ENCODE measurements at places on chromosomes 4 and X.

DNA sequence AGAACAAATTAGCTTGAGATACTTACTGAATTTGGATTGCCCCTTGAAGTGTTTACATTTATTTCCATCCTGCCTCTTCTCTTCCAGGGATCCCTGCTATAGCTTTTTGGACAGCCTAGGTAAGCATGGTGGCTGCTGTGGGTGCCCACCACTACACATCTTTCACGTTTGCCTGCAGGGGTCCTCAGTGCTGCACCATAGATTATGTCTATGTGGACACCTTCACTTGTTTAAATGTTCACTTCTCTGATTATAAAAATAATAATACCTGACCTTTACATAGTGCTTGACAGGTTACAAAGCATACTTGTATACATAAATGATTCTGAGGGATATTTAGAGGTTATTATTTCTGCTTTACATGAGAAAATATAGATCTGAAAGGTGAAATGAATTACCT lies 67.9 kb upstream of the SLC4A4 start:
- no peak for DNase-seq

- no peak for DNase-seq
These were observed 18.0 kb downstream of the FAM184B start for GRCh38 chr4:17763416-17763815.

DNA sequence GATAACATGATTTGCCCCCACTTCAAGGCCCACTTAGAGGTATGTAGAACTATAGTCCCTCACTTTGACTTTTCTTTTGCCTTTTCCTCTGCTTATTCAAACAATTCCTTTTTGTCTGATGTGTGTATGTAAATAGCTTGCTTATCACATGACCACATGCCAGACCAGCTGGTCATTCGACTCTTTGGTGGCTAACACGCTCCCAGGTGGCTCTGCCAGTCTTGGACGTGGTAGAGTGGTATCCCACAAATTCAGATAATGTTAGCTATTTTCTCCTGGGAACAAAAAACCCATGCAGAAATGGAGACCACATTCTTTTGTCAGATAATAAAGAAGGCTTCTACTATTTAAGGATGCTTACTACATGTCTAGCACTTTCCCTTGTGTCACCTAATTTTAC lies 47.9 kb downstream of the ARHGAP24 start:
- no peak for DNase-seq

DNA sequence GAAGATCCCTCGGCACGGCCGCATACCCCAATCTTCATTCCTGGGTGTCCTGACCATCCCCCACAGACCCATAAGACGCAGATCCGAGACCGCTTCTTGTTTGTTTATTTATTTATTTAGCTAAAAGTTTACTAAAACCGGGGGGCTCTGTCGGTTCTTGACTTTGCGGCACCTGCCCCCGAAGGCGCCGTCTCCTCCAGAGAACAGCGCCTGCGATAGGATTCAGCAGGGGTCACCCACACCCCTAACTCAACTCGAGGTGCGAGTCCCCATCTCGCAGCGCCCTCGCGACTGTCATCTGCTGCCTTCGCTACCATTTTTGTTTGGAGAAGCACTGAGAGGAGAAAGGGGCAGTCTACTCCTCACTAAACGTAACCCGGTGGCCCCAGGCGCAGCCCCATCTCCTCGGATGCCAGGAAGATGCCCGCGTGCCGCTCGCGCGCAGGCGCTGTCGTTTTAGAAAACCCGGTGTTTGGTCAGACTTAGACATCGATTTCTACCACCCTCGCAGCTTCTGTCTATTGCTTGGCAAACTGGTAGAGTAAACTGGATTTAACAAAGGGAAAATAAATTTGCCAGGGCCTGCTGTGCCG lies 18.9 kb upstream of the GPR101 start:
- DNase-seq: peak; percentile 10

DNA sequence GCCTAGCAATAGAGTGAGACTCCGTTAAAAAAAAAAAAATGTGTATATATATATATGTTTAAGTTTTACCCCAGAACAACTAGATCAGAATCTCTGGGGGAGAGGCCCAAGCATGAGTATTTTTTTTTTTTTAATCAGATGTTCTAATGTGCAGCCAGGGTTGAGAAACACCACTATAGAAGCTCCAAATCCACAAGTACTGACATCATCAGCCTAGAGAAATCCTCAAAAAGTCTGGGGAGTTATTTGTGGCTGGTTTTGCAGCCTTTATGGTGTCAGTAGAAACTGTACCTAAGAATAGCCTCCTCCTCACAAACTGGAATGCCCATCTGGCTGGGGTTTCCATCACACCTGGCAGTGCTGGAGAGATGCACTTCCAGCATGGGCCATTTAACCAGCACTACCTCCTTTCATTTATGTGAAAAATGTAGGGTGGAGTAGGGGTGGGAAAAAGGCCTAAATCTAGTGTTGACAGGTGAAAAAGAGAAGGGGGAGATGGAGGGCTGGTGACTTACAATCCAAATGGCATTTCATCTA lies 93.5 kb downstream of the CBLL2 start:
- DNase-seq: no peak

GRCh38 chr4:79831119-79831528 lies 241.9 kb downstream of the ANTXR2 start:
- no peak for DNase-seq

DNA sequence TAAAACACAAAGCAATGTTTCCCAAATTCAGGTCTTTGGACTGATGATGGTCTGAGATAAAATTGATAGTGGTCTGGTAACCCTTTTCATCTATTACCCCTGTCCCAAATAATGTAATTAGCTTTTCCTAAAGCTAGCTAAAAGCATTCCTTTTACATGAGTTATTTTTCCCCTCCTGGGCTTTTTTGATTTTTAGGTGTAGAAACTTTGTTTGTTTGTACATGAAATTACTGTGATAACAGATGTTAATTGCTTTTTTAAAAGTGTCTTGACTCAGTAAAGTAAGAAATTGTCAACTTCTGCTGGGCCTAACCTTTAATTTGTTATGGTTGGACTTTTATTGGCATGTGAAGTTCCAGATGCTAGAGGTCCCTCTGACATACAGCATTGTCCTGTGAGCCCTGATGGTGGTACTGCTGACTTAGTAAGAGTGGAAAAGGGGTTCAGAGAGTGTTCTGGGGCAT lies 145.5 kb downstream of the ARHGAP10 start:
- DNase-seq: no peak

DNA sequence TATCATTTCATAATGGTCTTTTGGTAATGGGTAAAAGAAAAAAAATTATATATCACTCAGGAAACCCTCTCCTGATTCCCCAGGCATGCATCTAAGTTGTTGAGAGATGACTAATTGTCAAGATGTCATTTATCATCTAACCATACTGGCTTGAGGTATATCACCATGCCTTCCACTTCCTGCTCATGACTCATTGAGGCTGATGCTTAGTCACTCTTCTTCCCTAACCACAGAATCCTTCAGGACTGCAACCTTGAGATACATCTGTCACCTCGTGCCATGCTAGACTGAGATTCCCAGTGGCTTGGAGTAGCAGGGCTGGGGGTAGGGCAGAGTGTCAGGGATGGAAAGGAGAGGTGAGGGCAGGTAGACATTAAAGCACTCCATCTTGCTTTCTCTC lies 782.5 kb upstream of the INTU start:
- DNase-seq: no peak

- no peak for DNase-seq
These were observed 85.0 kb upstream of the FAM241A start for GRCh38 chr4:112060212-112060611.

DNA sequence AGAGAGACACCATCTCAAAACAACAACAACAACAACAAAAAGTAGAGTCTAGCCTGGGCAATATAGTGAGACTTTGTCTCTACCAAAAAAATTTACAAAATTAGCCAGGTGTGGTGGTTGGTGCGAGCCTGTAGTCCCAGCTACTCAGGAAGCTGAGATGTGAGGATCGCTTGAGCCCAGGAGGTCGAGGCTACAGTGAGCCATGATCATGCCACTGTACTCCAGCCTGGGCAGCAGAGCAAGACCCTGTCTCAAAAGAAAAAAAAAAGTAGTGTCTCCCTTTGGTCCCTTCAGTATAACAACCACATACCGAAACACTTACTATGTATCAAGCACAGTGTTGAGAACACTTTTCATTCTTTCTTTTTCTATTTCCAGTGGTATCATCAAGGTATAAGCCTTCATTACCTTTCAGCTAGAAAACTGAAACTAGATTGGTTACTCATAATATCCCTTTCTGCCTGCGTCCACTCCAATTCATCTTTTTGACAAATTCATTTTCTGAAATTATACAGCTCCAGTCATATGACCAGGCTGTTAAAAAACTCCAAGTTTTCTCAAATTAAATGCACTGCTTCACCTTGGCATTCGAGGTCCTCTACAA lies 54.1 kb downstream of the RPS6KA3 start:
- no peak for DNase-seq

GRCh38 chrX:47226531-47227333 lies 6.1 kb upstream of the USP11 start:
- no peak for DNase-seq

GRCh38 chr4:53195815-53196661 lies 169.8 kb downstream of the SCFD2 start:
- no peak for DNase-seq

- no peak for DNase-seq
These were observed 48.9 kb downstream of the ACSL4 start for GRCh38 chrX:109684136-109684535.

DNA sequence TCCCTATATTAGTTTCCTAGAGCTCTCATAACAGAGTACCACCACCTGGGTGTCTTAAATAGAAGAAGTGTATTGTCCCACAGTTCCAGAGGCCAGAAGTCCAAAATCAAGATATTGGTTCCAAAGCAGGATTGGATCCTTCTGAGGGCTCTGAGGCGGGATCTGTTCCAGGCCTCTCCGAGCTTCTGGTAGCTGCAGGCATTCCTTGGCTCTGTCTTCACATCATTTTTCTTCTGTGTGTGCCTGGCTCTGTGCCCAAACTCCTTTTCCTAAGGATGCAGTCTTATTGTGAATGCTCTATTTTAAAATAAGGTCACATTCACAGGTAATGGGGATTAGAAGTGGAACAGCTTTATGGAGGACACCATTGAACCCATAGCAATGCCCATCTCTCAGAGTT lies 253.7 kb upstream of the TAPT1 start:
- DNase-seq: no peak

DNA sequence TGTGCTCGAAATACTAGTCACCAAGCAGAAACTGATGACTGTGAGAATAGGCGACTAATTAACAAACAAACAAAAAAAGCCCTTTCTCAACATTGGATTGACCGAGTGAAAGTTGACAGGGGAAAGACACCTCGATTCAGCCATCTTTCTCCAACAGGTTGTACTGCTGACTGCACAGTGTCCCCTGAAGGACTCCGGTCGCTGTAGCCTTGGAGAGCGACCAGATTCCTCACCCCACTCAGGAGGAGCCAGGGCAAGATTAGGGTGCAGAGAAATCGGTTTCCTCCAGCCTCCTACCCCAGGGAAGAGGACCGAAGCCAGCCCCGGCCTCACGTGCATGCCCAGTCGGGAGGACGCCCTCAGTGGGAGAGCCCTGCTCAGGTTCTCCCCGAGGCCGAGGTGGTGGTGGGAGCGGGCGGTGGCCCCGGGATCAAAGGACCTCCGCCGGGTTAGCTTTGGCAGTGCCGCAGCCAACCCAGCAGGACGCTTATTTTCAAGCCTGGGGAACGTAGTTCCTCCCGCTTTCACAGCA lies 1.1 kb upstream of the RAP1GDS1 start:
- DNase-seq: peak; percentile 11

DNA sequence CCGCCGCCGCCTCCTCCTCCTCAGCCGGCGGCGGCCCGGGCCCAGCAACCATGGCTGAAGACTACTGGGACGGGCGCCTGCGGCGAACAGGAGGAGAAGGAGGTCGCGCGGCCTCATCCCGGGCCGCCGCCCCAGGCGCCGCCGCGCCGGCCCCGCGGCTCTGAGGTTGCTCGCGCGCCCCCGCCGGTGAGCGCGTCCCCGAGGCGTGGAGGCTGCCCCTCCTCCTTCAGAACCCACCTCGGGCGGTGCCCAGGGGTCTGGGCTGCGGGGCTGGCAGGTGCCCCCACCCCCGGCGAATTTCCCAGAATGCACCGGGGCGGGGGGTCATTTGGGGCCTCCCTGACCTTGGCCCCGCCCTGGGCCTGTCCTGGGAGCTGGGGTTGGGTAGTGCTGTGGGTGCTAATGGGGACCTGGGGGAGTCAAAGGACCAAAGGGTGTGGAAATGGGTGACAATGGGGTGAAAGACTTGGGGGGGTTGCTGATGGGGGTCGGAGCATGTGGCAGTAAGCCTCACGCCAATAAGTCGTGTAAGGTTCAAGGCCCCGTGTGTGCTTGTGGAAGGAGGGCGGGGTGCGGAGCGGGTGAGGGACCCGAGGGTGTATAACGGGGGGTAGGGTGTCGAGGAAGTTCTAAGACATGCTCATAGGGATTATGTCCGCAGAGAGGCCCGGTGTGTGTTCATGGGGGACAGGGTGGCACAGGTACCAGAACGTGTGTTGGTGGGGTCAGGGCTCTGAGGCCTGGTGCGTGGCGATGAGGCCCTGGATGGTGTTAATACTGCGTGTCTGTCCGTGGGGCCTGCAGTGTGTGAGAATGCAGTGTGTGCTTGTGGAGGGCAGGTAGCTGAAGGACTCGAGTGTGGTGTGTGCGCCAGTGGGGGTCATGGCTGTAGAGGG lies 687 bp downstream of the CDK16 start:
- peak; percentile 1 for DNase-seq

- no peak for DNase-seq
These were observed 108.9 kb downstream of the UNC5C start for GRCh38 chr4:95439896-95440295.

- peak; percentile 90 for DNase-seq
These were observed at the start of gene KDM5C for GRCh38 chrX:53224860-53225797. KDM5C (minus strand) TSS chrX:53225207; CDS start chrX:53224889, 318 bp downstream.

- no peak for DNase-seq
These were observed 7.1 kb downstream of the PF4V1 start for GRCh38 chr4:73860181-73860580.

- DNase-seq: no peak
These were observed 172.5 kb downstream of the QDPR start for GRCh38 chr4:17339376-17339775.

DNA sequence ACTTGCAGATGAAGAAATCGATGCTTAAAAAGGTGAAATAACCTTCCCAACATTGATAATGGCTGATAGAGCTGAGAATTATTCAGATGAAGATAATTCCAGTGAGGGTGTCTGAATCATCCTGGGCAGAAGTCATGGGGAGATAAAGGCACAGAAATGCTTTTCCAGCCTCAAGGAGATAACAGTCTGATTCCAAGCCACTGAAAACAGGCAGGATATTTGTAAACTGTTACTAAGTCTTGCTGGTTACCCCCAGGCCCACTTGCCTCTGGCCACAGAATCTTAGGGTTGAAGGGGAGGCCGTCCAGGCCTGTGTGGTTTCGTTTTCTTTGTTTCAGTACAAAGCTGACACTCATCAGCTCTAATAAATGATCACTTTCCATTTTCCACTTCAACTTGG lies 158.5 kb downstream of the SH3KBP1 start:
- DNase-seq: no peak

- no peak for DNase-seq
These were observed 512.6 kb upstream of the GALNT7 start for GRCh38 chr4:172656055-172656454.

GRCh38 chr4:134324179-134324578 lies 122.6 kb upstream of the PABPC4L start:
- no peak for DNase-seq

- no peak for DNase-seq
These were observed 93.0 kb downstream of the UPRT start for GRCh38 chrX:75366861-75367260.

- DNase-seq: no peak
These were observed at the start of gene MAGEC2 for GRCh38 chrX:142204522-142205433. MAGEC2 (minus strand) TSS chrX:142205290; CDS start chrX:142203987, 1,303 bp downstream.

- no peak for DNase-seq
These were observed 265.4 kb upstream of the TET2 start for GRCh38 chr4:104881136-104881886.
